Activated naive CD4-positive, alpha-beta T cell treated with Interleukin-2 at 50 U/mL for 16 hours (primary cell): ENCODE measurements at places on chromosomes 6 and 20.
A peak's percentile ranks its signal among the peaks of the same experiment; 100 is the strongest.

- no peak for DNase-seq
These were observed 3.2 kb downstream of the GNAS-AS1 start for GRCh38 chr20:58847463-58847862.

DNA sequence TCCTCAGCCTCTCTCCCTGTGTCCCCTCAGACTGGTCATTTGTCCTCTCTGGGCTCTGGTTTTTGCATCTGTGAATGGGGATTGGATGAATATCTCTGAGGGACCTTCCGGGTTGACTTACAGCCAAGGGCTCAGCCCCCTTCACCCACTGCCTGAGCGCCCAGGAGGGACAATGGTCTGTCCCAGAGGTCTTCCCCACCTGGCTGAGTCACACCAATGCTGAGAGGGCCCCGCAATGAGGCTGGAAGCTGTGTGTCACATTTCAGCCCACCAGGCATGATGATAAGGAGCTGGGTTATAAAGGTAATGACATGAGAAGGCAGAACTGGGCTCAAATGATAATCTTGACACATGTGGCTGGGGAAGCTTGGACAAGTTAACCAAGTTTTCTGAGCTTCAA is 70.5 kb downstream of the TOX2 start:
- DNase-seq: no peak

DNA sequence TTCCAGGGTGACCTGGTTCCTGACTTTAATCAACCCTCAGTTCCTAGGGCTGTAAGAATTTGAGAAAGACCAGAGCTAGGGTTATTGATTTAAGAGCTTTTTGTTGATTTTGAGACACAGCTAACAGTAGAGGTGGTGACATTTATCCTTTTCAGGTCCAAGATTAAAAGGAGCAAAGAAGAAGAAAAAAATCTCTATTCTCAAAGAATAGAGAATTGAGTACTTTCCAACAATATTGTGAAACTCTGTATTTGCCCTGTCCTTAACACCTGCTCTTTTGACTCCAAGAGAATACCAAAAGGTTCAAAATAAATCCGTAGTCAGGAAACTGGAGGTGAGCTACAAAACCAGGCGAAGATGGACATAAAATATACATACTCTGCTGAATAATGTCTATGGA is 7.3 kb downstream of the PAQR8 start:
- DNase-seq: no peak

GRCh38 chr20:17622086-17622850 is 52.4 kb downstream of the DSTN start:
- DNase-seq: no peak

GRCh38 chr6:44086931-44087574 is 40.2 kb downstream of the MRPL14 start:
- no peak for DNase-seq

DNA sequence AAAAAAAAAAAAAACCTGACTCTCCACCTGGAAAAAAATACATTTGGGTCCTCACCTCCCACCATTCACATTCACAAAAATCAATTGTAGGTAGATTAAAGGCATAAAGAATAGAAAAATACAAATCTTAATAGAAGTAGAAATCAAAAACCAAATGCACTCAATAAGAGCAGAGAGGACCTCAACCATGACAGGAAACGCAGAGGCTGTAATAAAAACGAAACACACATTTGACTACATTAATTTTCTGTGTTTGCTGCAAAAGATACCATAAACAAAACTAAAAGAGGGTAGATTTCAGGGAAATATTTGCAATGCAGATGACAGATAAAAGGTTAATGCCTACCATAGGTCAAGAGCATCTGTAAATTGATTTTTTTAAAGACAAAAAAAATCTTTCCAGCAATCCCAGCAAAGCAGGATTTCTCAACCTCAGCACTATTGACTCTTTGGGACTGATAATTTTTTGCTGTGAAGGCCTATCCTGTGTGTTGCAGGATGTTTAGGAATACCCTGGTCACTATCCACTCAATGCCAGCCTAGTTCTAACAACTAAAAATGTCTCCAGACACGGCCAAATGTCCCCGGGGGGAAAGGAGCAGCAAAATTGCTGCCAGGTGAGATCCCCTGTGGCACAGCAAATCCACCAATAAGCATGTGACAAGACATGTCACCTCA is 9.1 kb downstream of the ETV7 start:
- no peak for DNase-seq

DNA sequence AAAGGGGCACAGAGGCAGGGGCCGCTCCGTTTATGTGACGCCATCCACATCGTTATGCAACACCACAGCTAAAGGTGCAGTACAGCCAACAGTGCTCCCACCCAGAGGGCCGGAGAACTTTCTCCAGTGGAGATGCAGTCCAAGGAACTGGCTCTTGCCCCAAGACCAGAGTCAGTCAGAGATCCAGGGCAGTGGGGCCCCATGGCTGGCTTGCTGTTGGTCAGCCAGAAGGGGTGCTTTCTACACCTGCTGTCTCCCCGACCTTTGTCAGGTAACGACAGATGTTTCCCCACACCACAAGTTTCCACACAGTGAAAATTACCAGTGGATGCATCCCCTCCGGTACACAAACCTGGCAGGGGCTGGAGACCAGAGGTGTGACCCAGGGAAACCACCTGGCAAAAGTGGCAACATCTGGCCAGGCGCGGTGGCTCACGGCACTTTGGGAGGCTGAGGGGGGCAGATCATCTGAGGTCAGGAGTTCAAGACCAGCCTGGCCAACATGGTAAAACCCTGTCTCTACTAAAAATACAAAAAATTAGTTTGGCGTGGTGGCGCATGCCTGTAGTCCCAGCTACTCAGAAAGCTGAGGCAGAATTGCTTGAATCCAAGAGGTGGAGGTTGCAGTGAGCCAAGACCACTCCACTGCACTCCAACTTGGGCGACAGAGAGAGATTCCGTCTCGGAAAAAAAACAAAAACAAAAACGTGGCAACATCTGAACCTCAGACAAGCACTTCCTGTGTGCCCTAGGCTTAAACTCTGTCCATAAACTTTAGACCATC is 34.9 kb downstream of the UBE2V1 start:
- DNase-seq: no peak

DNA sequence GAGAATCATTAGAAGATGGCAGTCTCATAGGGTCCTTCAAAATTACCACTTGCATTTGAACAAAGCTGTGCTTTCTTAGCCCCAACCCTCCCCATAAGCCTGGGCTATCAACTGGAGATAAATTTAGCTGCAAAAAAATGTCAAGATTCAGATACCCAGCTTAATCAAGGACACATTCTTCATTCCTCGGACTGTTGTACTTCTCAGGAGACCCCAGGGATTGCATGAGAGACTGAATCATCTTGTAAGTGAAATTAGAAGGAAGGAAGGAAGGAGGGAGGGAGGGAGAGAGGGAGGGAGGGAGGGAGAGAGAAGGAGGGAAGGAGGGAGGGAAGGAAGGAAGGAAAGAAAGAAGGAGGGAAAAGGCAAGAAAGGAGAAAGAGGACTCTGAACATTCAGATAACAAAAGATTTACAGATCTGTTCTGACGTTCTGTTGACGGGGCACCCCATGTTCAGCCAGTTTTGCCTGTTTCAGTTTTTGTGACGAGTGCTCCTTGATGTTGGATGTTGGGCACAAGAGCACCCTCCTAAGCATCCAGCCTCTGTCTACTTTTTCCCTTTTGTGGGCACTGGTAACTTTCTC is 498.7 kb downstream of the PREX1 start:
- no peak for DNase-seq

DNA sequence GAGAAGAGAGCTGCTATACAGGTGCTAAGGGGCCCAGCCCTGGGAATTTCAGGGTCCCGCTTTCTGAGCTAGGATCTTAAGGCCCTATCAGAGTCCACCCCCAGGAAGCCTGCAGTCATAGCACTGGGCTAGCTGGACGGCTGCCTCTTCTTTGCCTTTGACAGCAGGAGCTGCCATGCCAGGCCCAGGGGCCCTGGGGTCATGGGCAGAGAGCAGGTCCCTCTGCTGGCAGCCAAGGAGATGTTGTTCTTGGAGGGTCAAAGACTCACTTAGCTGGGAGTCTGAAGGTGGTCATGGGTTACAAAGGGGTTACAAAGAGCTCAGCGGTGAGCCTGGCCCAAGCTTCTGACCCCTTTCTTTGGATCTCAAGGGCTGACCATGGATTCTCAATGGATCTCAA is 52.7 kb downstream of the RPP21 start:
- no peak for DNase-seq

DNA sequence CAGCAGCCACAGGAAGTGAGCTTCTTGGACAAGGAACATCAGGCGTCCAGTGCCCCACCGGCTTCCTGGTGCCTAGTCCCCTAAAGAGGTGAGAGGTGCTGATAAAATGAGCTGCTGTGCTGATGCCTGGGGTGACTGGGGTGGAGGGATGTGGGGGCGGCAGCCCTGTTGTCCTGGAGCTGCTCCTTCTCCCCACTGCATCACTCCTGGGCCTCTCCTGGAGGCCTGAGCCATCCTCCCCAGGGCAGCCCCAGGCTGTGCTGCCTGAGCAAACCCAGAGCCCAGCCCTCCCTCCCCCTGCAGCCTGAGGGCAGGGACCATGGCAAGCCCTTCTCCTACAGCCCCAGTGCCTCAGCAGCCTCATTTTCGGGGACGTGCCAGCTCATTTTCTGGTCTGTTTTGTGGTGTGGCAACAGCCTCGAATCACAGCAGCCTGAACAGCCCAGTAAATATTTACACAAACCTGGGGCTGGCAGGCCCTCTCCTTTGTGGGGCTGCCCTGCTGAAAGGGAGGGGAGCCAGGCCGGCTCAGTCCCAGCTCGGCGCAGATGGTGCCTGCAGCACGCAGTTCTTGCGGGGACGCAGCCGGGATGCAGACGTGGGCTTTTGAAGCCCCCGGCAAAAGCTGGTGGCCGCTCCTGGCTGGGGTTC is 259.9 kb downstream of the DLL1 start:
- no peak for DNase-seq

GRCh38 chr20:33811776-33812151 is 616 bp downstream of the CHMP4B start:
- DNase-seq: no peak

GRCh38 chr20:38569747-38570525 is 11.1 kb upstream of the ADIG start:
- DNase-seq: no peak

DNA sequence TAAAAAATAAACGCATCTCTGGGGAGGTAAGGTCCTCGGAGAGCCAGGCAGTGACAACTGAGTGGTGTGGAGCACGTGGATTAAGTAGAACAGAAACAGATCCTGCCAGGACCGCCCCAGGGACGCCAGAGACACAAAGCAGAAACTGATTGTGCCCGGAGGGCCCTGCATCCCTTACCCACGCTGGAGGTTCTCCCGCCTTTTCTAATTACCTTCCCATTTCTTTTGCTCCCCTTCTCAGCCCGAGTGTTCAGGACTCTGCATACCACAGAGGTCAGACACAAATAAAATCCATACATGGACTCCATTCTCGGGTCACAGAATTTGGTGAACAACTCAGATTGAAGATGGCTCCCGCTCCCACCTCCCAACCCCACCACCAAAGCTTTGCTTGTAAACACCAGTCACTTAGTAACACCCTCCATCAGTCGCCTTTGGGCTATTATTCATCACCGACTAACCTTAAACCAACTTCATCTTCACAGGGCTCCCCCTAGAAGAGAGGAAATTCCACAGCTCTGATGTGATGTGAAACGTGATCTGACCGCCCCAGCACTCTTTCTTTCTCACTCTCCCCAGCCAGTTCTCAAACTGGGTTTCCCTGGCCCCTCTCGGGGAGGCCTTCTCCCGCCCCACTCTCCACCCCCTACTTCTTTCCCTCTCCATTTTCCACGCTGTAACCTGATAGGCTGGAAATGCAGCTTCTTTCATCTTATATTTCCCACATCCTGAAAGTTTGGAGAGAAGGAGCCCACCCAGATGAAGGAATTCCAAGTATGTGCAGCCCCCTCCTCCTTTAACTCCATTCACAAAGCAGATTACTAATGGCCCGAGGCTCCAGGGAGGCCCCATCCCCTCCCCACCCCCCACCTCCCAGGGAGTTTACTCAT is 32.5 kb upstream of the PIM1 start:
- DNase-seq: peak; percentile 56

DNA sequence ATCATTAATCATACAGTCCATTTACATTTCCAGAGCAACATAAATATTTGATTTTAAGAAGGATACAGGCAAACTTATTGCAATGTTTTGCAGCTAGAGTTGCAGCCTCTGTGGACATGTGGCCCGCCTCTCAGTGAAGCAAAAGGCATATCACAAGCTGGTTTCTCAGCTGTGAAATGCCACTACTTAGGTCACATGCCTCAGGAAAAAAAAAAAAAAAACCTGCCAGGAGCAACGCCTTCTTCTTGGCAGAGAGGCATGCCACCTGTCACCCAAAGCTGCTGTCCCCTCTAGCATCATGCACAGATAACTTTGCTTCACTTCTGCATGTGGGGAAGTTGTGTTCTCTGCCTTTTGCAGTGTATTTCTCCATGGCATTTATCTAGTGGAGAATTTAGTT is 18.5 kb downstream of the GRM1 start:
- DNase-seq: no peak

DNA sequence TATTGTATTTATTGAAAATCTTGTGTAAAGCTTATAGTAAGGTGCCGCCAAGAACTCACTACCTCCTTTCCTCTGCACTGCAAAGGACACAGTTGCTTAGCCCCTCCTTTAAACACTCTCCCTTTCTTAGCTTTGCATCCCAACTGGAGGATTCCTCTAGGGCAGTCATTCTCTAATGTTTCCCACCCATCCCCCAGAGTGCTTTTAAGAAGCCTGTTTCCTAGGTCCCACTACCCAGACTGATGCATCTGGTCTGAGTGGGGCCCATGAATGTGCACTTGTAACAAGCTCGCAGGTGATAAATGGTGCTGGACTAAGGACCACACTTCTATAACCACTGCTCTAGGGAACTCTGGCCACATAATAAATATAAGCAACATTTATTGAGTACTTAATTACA is 55.2 kb downstream of the B4GALT5 start:
- no peak for DNase-seq

GRCh38 chr6:7189101-7189758 is 81.5 kb downstream of the RREB1 start:
- DNase-seq: no peak

GRCh38 chr20:976033-976432 is 26.1 kb downstream of the RSPO4 start:
- no peak for DNase-seq
